Pancreas (tissue), 10 donors: ENCODE measurements at places on chromosomes 11 and 22. TPM values are rescaled to one million over a fixed set of nuclear protein-coding genes. Genes with fewer than 3 reads are reported as not detected.

Gene MAPK12
- 19.2 TPM for polyA plus RNA-seq

- DNase-seq: no peak
Observed at GRCh38 chr22:48798281-48799226, 1029.1 kb downstream of the BRD1 start.

DNA sequence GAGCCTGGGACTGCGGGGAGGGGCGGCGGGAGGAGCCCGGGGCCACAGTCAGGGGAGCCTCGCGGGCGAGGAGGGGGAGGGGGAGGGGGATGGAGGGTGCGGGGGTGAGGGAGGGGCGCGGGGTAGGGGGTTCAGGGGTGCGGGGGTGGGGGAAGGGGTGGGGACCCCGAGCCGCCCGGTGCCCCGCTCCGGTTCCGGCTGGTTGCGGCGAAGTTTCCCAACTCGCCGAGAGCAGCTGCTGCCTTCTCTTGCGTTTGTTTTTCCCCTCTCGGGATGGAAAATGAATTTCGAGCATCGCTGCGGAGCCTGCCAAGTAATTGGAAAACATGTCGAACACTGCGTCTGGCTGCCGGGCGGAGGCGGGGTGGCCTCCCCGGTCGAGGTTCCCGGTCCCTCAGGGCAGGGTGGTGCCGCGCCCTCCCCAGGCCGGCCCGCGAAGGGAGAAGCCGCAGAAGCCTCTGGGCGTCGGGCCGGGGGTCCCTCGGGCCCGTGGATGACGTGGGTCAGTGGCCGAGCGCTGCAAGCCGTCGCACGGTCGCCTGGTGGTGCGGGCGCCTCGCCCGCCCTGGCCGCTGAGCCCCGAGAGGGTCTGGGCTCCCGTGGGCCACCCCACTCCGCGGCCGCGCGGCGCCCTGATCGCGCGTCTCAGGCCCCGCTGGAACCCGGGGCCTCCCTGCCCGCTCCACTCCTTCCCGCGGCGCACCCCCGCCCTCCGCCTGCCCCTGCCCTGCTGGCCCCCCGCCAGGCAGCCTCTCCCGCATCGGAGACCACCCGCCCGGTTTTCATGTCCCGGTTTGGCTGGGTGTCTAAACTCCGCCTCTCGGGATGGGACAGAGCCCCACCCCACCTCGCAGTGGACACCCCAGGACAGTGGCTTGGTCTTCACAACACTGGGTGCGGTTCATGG lies 12.1 kb downstream of the SPATA19 start:
- no peak for DNase-seq

- no peak for DNase-seq
Observed at GRCh38 chr11:3747704-3748103, 49.6 kb downstream of the NUP98 start.

DNA sequence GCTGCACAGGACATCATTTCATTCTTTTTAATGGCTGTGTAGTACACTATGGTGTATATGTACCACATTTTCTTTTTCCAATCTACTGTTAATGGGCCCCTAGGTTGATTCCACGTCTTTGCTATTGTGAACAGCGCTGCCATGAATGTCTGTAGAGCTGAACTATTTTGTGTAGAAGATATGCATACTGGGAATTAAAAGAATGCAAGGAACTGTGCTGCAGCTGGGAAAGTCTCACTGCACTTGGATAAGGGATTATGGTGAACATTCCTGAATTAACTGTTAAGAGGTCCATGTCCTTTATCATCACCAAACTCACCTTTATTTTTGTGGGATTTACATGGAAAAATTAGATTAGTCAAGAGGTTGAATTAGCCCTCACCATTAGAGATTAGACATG lies 224.7 kb downstream of the SNX19 start:
- no peak for DNase-seq
